ENCODE measurements at places on chromosomes 5 and 9. TPM values are rescaled to one million over a fixed set of nuclear protein-coding genes. Genes with fewer than 3 reads are reported as not detected.

- no peak for DNase-seq
Observed at GRCh38 chr9:101097210-101097609, 68.7 kb downstream of the PLPPR1 start.

ARL10 gene
- 8.0 TPM for total RNA-seq

IZUMO3 gene
- total RNA-seq = not detected

SEMA4D gene
- 5.6 TPM for total RNA-seq

DNA sequence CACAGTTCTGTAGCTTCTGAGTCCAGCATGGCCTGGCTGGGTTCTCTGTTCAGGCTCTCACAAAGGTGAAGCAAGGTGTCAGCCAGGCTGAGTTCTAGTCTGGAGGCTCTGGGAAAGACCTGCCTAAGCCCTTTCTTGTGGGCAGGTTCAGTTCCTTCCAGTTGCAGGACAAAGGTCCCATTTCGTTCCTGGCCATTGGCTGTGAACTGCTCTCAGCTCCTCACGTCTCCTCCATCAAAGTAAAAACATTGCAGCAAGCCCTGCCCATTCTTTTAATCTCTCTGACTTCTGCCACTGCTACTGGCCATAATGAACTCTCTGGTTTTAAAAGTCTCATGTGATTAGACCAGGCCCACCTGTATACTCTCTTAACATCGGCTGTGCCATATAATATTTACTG is 61.6 kb upstream of the BARX1 start:
- no peak for DNase-seq

GRCh38 chr9:127162046-127162863 is 39.8 kb upstream of the ANGPTL2 start:
- DNase-seq = no peak

DNA sequence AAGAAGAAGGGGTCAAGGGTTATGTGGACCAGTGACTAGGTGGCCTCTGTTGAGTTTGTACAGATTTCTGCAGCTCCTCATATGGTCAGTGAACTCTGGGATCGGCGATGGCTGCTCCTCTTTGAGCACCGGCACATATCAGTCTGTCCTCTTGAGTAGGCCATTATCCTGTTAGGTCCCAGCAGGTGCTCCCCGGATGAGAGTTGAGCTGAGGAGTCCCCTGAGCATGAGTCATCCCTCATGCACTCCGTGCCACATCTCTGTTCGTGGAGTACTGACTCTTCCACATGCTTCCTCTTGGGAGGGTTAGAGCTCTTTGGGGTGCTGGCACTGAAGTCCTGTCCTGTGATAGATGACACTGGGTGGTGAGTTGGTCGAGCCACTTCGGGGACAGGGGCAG is 143.7 kb downstream of the PTTG1 start:
- DNase-seq = no peak

GALNT12 gene
- 0.99 TPM for total RNA-seq

GRCh38 chr9:108934323-108934893 is at the start of gene ABITRAM:
Gene ABITRAM (plus strand): TSS chr9:108934400. CDS start chr9:108934487, 87 bp downstream.
- DNase-seq = no peak

- no peak for DNase-seq
Observed at GRCh38 chr5:36108758-36109460, 42.2 kb upstream of the UGT3A2 start.

CDH10 gene
- total RNA-seq = 2.6 TPM

LCN1 gene
- total RNA-seq = not detected
